ENCODE measurements at places on chromosomes 7 and 10. TPM values are rescaled to one million over a fixed set of nuclear protein-coding genes. Genes with fewer than 3 reads are reported as not detected.

PRPS1L1 gene
- total RNA-seq = not detected

MACC1 gene
- total RNA-seq = not detected

PARG gene
- total RNA-seq = 33.2 TPM

EBF3 gene
- not detected for total RNA-seq

SKIDA1 gene
- total RNA-seq = not detected

NXPH1 gene
- not detected for total RNA-seq

MOGAT3 gene
- total RNA-seq = not detected

CALY gene
- total RNA-seq = 0.44 TPM

WNT8B gene
- 0.20 TPM for total RNA-seq

ACTL6B gene
- not detected for total RNA-seq

TACC2 gene
- total RNA-seq = not detected

CTNNA3 gene
- total RNA-seq = not detected

CRTAC1 gene
- not detected for total RNA-seq

RAMP3 gene
- total RNA-seq = not detected

TEX36 gene
- total RNA-seq = not detected

DTX2 gene
- total RNA-seq = 40.0 TPM

Measured in T-helper 1 cell treated with Interleukin-12 subunit alpha and Interleukin-12 subunit beta and Interleukin-4 antibody, amounts not matched to agents 30 ng/mL and 1 ng/mL, for 36 hours (primary cell).